ENCODE measurements at places on chromosomes 2 and 18. TPM values are rescaled to one million over a fixed set of nuclear protein-coding genes. Genes with fewer than 3 reads are reported as not detected.

The CXCR1 gene
- total RNA-seq = not detected

The PSMA8 gene
- not detected for total RNA-seq

DNA sequence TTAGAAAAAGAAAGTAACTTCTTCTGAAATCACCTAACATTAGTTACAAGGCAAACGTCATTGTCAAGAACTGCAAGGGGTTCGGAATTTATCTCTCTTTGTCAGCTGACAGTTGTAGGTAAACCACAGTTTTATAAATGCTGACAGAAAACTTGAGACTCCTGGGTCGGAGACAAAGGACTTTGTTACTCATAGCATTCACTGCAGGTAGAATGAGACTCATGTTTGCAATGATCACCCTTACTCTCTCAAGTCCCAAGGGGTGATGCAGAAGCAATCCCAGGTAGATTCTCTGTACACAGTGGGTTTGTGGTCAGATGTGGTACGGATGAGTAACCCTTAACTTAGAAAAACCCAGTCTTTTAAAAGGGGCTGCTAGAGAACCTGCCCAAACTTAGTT is 757.8 kb downstream of the TRIB2 start:
- DNase-seq = no peak

DNA sequence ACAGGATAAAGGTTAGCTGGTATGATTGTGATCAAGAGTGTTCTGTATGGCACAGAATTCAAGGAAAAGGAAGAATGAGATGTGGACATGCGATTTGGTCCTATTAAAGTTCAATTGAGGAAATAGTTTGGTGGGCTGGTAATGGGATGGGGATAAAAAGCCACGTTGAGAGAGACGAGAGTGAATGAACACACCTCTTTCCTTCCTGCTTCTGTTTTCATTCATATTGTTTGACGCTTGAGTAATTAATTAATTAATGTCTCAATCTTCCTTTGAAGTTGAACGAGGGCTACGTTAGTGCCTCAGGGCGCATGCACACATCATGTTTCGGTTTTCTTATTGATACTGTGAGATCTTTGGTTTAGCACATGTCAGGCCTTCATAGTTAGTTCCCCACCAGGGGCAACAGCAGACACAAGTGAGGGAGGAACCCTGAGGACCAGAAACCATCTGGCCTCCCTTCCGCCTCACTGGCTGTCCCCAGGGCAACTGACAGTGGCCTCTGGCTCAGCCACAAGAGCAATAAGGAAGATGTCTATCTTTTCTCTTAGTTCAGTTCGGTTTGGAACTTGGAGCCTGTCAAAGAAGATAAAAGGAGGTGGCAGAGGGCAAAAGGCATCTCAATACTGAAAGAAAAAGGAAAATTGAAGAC is 116.0 kb downstream of the LIPG start:
- no peak for DNase-seq

DNA sequence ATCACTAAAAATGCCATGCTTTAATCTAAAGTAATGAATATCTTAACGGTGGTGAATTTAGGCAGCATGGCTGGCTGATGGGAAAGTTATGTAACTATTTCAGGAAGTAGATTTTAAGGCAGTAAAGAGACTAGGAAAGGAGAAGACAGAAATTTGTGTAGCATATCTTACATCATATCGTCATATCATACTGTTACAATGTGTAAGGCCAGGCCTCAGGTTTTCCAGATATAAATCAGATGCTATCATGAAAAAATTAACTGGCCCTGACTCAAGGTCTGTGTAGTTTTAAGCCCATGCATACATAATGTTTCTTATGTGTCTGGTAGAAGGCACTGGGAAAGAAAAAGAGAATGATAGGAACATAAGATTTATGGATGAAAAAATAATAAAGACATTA is 8.9 kb upstream of the FAP start:
- no peak for DNase-seq

GRCh38 chr2:69958480-69958879 is 3.0 kb downstream of the ASPRV1 start:
- no peak for DNase-seq

The C2orf78 gene
- 0.06 TPM for total RNA-seq

The CRYGC gene
- not detected for total RNA-seq

Measured in neural progenitor cell (in vitro differentiated cells).